Sciatic nerve (tissue), 2 donors: ENCODE measurements at places on chromosomes 2 and 18. TPM values are rescaled to one million over a fixed set of nuclear protein-coding genes. Genes with fewer than 3 reads are reported as not detected.

LIPT1 gene
- total RNA-seq, result 12.1 TPM

TCF7L1 gene
- 26.9 TPM for total RNA-seq

STARD6 gene
- 0.85 TPM for total RNA-seq

MAT2A gene
- total RNA-seq, result 168 TPM

RNF25 gene
- total RNA-seq, result 25.2 TPM

CLIP4 gene
- total RNA-seq, result 85.6 TPM

ENOSF1 gene
- total RNA-seq, result 81.3 TPM
